Stimulated activated CD4-positive, alpha-beta T cell treated with anti-CD3 and anti-CD28 coated beads, Interleukin-15, amount 100 ng/mL, for 24 hours (primary cell): ENCODE measurements at places on chromosomes 7 and 10.

GRCh38 chr7:883055-884021 is 7.0 kb downstream of the GET4 start:
- DNase-seq = no peak

- DNase-seq = peak; percentile 63
Observed at GRCh38 chr10:123573236-123574108, 92.7 kb upstream of the GPR26 start.

DNA sequence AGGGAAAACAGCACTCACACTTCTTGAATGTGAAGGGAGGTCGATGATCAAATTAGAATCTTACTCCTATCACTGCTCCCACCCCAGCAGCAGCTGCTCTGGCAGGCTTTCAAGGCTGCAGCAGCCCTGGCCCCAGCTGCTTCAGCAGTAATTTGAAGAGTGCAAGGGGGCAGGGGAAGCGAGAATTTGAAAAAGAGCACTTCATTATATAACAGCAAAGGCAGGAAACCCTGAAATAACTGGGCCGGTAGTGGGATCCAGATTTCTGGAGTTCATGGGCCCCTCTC is 44.9 kb downstream of the MYPN start:
- DNase-seq = no peak

GRCh38 chr7:128045766-128046165 is 14.5 kb upstream of the LRRC4 start:
- DNase-seq = no peak
